ENCODE measurements at places on chromosomes 6 and 20. TPM values are rescaled to one million over a fixed set of nuclear protein-coding genes. Genes with fewer than 3 reads are reported as not detected.

The FOXS1 gene
- not detected for total RNA-seq

The MLIP gene
- not detected for total RNA-seq

The COL9A1 gene
- total RNA-seq, result not detected

The FAXC gene
- 0.55 TPM for total RNA-seq

The SLC24A3 gene
- 1.6 TPM for total RNA-seq

The TP53RK gene
- 24.6 TPM for total RNA-seq

The PHIP gene
- 15.4 TPM for total RNA-seq

The GUCA1A gene
- total RNA-seq, result not detected

The ADGRF1 gene
- total RNA-seq, result not detected

The TTLL9 gene
- total RNA-seq, result under 0.01 TPM

The MATN4 gene
- not detected for total RNA-seq

The THBS2 gene
- 1,330 TPM for total RNA-seq

The GMNN gene
- total RNA-seq, result 10.7 TPM

The CLPSL1 gene
- not detected for total RNA-seq

The GRM4 gene
- under 0.01 TPM for total RNA-seq

The BHLHE23 gene
- not detected for total RNA-seq

The DYNLT2 gene
- total RNA-seq, result 0.65 TPM

The LPA gene
- not detected for total RNA-seq

The LAMP5 gene
- under 0.01 TPM for total RNA-seq

The IYD gene
- total RNA-seq, result not detected

The TNFRSF6B gene
- total RNA-seq, result 0.65 TPM

The CD40 gene
- total RNA-seq, result 5.6 TPM

The FNDC1 gene
- 0.14 TPM for total RNA-seq

The MUC21 gene
- total RNA-seq, result not detected

The SLC22A7 gene
- total RNA-seq, result not detected

The SSTR4 gene
- not detected for total RNA-seq

The CDH22 gene
- total RNA-seq, result not detected

The BPIFB4 gene
- total RNA-seq, result not detected
